Stimulated activated CD8-positive, alpha-beta memory T cell treated with anti-CD3 and anti-CD28 coated beads, Interleukin-4, amount 100 ng/mL, for 1 hour (primary cell): ENCODE measurements at places on chromosomes 4 and X.

- DNase-seq, result no peak
Observed at GRCh38 chr4:83449009-83449408, 6.6 kb downstream of the HELQ start.

DNA sequence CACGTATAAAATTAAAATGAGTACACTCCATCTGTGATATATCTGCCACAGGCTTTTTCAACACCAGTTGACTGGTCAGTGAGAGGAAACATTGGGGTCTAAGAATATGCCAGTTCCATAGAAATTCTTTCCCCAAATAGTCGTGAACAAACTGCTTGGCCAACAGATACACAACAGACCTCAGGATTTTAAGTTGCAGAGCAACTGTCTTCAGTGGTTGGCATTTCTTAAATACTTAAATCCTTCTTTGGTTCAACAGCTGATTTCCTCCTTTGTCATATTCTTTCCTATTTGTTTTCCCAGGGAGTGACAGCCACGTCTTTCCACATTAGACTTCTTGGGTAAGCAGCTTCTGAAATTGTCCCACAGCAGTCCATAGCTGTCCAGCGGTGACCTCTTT is 7.0 kb upstream of the DDX60 start:
- no peak for DNase-seq

DNA sequence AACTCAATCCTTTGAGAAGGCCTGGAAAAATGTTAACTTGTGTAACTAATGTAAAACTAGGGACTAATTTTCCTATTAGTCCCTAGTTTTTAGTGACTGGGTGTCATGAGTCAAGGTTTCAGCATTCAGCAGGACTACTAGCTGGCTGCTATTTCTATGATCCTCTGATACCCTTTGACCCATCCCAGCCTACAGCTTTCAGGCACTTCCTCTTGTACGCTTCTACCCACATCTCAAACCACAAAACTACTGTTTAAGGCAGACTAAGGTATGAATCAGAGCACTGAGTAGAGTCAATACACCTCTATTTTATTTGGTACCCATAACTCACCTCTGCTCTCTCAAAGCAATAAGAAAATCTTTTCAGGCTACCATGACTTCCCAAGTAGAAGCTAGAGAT is 809.6 kb downstream of the PDHA2 start:
- no peak for DNase-seq

- DNase-seq, result no peak
Observed at GRCh38 chr4:88418411-88418810, 38.5 kb upstream of the HERC5 start.

DNA sequence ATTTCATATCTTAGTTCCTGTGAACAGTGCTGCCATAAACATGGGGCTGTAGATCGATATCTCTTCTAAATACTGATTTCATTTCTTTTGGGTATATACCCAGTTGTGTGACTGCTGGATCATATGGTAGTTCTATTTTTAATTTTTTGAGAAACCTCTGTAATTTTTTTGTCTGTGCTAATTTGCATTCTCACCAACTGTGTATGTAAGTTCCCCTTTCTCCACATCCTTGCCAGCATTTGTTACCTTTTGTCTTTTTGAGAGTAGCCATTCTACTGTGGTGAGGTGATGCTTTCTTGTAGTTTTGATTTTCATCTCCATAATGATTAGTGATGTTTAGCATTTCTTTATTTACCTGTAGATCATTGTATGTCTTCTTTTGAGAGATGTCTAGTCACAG is 2086.5 kb upstream of the TENM3 start:
- no peak for DNase-seq

- no peak for DNase-seq
Observed at GRCh38 chrX:44619039-44619438, 76.4 kb upstream of the FUNDC1 start.

DNA sequence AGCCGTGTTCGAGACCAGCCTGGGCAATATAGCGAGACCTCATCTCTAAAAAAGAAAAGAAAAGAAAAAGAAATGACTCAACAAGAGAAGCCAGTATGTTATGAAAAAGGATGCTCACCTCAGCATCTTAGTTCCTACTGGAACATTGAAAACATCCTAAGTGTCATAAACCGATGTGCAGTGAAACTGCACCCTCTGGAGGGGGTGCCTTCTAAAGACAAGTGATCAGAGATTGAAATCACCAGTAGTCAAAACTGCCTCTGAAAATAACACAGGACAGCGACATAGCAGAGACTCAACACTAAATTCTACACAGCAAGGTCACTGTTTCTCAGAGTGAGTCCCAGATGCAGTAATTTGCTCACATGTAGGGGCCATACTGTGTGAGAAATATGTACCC is 28.0 kb upstream of the ATP6AP2 start:
- DNase-seq, result no peak

GRCh38 chr4:142452161-142452855 is 393.8 kb downstream of the INPP4B start:
- DNase-seq, result no peak

DNA sequence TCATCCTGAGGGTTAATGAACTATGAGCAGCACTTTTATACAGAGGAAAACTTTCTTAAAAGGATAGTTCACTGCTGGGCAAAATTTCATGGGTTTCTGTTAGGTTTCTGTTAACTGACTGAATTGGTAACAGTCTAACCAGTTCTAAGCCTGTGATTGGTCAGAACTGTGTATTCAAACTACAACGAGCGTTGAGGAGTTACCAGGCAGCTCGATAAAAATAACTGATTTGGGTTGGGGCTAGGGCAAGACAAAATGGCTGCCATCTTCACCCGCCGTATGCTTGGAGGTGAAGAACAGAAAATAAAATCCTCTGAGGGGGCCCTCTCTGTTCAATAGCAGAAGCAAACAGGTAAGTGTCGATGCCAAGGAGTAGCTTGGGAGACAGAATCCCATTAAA is 22.0 kb downstream of the FAM133A start:
- no peak for DNase-seq

DNA sequence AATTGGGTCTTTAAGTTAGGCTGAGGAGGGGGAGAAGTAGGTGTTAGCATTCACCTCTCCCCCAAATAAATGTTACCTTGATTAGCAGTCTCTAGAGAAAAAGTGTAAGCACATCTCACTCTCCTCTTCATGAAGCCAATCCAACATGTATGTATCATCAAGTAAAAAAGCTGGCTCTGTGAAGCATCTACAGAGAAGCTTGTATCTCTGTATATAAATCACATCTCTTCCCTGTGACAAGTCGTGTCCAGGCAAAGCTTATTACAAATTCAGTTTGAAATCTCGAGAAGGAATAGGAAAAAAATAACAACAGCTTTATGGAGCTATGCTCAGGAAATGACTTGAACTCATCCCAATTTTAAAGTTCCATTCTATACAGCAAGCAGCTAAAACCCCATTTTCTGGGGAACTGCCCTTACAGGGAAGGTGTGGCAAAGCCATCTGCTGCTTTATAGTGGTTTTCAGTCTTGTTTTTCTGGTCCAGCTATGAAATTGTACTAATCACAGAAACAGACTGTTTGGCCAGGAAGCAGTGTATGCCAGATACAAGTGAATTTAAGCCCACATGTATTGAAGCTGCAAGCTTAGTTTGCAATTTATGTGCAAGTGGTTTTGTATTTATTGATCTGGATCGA is 313.3 kb upstream of the NOCT start:
- no peak for DNase-seq

- no peak for DNase-seq
Observed at GRCh38 chr4:7805533-7806337, 133.9 kb downstream of the AFAP1 start.

- no peak for DNase-seq
Observed at GRCh38 chr4:141391293-141391692, 170.6 kb downstream of the ZNF330 start.

DNA sequence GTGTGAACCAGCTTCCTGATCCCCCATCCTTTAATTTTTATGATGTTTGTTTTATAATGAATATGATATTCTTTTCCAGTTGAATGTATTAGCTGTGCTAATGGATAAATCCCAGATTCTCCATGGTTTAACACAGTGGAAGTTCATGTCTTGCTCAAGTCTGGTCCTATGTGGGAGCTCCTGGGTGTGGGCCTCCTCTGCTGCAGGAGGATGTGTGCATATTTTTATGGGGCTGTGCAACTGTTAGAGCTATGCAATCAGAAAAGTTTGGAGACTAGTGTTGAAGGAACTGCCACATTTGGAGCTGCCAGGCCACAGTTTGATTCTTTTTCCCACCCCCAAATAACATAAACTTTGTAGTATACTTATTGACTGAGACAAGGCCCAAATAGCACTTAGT is 24.8 kb downstream of the MGST2 start:
- no peak for DNase-seq

GRCh38 chrX:6225911-6226595 is 2.6 kb downstream of the NLGN4X start:
- DNase-seq, result no peak

- DNase-seq, result no peak
Observed at GRCh38 chrX:29299684-29300083, 712.4 kb downstream of the IL1RAPL1 start.
